ENCODE measurements at places on chromosomes 7 and 10. TPM values are rescaled to one million over a fixed set of nuclear protein-coding genes. Genes with fewer than 3 reads are reported as not detected.

DNA sequence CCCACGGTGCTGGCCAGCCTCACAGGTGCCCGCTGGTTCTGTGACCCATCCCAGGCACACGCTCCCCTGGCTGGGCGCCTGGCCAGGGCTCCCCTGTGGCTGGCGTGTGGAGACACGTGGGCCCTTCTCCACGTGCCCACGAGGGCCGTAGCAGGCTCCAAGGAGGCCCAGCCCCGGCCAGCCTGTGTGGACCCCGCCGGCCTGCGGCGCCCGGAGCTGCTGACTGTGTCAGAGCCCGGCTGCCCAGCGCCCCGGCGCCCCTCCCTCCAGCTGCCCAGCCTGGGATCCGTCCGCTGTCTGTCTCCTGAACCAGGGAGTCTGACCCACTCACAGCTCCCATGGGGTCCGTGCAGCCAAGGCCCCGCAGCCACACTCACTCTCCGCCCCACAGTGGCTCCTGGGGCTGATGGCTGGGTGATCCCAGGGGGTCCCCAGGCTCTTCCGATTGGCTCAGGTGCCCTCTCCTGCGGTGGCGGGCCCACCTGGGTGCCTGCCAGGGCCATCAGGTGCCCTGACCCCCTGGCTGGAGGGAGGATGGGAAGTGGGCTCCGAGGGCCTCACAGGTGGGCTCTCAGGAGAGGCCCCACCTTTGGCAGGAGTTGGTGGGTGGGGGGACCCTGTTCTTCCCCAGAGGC is 9.6 kb downstream of the TMEM184A start:
- no peak for DNase-seq

DNA sequence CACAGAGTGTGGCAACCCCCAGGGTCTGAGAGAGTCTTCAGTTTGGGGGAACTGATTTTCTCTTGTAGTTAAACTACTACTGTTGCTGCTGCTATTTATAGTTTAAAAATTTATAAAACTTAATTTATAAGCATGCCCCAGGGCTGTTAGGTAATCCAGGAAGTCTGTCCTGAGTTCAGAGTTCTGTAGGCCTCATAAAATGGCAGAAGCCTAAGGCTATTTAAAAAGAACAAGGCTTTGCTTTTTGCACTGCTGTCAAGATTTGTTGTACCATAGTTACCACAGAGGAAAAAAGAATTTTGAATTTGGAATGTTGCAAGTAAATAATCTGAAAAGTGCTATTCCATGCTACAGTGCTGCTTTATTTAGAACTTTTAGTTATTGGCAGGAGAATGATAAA is 66.1 kb downstream of the AGK start:
- DNase-seq: no peak

DOCK4 gene
- total RNA-seq: 28.8 TPM

OR6V1 gene
- not detected for total RNA-seq

Measured in progenitor cell of endocrine pancreas (in vitro differentiated cells).